ENCODE measurements at places on chromosomes 6 and 20. TPM values are rescaled to one million over a fixed set of nuclear protein-coding genes. Genes with fewer than 3 reads are reported as not detected.

DNA sequence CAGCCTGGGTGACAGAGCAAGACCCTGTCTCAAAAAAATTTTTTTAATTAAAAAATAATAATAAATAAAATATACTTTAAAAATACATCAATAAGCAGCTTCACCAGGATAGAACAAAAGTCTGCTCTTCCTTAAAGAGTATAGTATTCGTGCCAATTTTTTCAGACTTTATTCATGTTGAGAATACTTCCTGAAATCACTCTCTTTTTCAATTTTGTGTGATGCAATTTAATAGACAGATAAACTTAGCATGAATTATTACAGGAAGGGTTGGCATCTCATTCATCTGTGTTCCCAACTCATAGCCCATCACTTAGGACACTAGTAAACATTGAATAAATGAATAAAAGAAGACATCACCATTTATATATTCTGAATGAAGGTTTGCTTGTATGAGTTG is 52.4 kb downstream of the IPCEF1 start:
- DNase-seq: no peak

DNA sequence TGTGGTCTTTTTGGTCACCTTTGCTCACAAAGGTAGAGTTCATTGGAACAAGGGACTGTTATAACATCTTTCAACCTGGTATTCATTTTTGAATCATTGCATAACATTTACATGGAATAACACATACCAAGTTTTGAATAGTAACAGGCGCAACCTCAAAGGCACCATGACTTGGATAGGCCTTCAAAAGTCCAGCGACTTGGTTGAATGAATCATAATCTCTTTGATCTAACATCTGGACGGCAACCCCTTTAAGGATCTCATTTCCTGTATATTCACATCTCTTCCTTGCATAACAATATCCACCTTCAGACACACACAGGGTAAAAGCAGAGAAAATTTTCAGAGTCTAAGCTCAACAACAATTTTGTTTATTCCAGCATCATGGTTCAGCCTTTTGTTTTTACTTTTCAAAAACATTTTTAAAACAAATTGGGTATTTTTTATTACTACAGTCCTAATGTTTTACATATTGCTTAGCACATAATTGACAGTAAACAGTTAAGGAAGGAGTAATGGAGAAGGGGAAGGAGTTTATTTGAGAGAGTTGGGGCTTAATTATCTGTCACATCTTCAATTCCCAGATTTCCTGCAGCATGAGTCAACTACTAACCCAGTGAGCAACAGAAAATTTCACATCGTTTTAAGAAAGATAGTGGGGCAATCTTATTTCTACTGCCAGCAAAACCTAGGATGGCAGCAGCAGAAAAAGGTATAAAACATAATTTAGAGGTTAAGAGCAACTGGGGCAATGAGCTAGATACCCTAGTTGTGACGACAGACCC is 41.8 kb upstream of the F13A1 start:
- DNase-seq: no peak

DNA sequence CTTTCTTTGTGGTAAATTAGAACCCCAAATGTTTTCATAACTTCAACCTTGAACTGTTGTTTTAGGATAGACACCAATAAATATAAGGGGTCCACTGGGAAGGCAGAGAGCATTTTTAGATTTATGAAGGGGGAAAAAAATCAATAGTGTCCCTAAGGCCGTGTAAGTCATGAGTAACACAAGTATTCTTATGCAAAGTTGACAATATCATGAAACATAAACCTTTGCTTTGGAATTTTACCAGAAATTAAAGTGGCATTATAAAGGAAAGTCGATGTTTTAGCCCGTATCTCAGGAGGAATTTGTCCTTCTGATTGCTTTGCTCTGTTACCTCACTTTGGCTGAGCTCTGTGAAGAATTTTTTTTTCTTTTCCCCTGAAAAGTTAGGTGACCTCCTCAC is 394.9 kb upstream of the FLRT3 start:
- no peak for DNase-seq

DNA sequence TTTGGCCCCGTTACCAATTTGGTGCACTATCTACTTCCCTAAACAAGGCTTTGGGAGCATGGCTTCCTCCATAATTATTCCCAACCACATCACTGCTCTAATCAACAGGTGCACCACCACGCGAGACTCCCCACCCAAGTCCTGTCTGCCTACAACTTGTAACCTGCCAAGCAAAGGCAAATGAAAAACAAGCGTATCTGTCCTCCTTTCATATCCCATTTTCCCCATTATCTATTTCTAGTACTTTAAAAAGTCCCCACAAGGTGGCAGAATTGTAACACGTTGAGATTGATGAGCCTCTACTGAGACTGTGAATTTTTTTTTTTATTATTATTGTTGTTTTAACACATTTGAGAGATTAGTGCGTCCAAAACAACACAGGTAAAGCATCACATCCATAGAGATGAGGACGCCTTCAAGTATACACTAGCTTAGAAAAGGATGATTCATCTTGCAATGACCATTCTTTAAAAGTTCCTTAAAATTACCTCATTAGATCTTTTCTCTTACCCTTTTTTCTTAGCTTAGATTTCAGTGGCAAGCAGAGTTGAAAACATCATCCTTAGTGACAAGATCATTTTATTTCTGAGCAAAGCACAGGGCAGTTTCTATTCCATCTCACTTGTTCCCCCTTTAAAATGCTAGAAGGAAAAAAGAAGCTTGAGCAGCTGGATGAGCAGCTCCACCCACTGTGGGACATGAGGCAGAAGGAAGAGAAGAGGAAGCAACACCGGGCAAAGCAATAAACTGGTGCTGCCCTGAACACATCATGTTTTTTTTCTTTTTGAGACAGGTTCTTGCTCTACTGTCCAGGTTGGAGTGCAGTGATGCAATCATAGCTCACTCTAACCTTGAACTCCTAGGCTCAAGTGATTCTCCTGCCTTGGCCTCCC is 210.8 kb downstream of the ARHGAP18 start:
- no peak for DNase-seq

The B3GAT2 gene
- total RNA-seq: not detected

The DLK2 gene
- total RNA-seq: not detected

GRCh38 chr6:21201637-21202350 is 391.8 kb upstream of the SOX4 start:
- no peak for DNase-seq

DNA sequence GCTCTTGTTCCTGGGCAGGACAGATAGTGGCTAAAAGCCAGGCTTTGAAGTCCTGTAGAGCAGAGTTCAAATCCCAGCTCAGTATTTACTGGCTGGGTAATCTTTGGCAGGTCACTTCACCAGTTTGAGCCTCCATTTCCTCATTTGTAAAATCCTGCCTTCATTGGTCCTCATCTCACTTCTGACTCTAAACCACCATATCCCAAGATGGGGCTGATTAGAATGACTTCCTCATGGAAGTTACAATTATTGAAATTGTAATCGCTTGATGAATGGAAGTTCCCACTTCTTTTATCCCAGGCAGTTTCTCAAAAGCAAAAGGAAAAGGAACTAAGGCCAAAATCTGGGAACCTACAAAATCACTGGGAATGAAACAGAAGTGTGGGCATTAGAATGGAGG is 35.9 kb upstream of the B4GALT5 start:
- DNase-seq: no peak

DNA sequence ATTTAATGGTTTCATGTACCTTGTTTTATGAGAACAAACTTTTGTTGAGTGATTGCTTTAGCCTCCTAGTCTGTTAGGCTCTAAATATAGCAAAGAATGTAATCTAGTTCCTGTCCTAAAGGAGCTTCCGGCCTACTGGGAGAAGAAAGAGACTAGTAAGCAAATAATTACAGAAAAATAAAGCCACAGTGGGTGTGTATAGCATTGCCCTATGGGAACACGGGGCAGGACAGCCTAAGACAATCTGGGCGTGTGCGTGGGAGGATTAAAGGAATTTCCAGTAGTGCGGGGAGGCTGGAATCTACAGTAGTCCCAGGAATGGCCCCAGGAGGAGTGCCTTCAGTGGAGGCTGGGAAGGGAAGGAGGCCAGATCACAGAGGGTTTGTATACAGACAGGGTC is 98.1 kb upstream of the AKAP12 start:
- no peak for DNase-seq

DNA sequence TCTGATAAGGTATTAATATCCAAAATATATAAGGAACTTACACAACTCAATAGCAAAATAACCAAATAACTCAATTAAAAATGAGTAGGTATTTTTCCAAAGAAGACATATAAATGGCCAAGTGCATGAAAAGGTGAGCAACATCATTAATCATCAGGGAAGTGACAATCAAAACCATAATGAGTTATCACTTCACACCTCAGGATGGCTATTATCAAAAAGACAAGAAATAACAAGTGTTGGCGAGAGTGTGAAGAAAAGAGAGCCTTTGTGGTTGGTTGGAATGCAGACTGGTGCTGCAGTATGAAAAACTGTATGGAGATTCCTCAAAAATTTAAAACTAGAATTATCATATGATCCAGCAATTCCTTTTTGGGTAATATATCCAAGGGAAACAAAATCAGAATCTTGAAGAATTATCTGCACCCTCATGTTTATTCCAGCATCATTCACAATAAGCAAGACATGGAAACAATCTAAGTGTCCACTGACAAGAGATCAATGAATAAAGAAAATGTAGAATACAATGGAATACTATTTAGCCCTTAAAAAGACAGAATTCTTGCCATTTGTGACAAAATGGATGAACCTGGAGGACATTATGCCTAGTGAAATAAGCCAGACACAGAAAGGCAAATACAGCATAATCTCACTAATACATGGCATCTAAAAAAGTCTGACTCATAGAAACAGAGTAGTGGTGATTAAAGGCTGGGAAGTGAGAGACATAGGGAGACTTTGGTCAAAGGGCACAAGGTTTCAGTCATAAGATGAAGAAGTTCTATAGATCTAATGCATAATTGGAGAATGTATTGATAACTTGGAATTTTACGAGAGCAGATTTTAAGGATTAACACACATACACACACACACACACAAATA is 175.6 kb downstream of the FOXA2 start:
- DNase-seq: no peak

GRCh38 chr20:38049800-38050199 is 16.3 kb downstream of the RPRD1B start:
- DNase-seq: peak; percentile 41

GRCh38 chr6:84227434-84228197 is at the start of gene CEP162:
Gene CEP162, minus strand, starts transcription at chr6:84227643. Its CDS starts 1,250 bp downstream, at chr6:84226393.
- DNase-seq: peak; percentile 61

All from kidney epithelial cell (primary cell).